SK-N-SH treated with all-trans-retinoic acid at 6 μM for 48 hours (cell line): ENCODE measurements at places on chromosomes 12 and 14.

- ATAC-seq, result no peak
These were observed 10.7 kb downstream of the NR1H4 start for GRCh38 chr12:100484183-100484886.

- ATAC-seq, result no peak
These were observed 22.3 kb downstream of the ZNF268 start for GRCh38 chr12:133203344-133204263.

DNA sequence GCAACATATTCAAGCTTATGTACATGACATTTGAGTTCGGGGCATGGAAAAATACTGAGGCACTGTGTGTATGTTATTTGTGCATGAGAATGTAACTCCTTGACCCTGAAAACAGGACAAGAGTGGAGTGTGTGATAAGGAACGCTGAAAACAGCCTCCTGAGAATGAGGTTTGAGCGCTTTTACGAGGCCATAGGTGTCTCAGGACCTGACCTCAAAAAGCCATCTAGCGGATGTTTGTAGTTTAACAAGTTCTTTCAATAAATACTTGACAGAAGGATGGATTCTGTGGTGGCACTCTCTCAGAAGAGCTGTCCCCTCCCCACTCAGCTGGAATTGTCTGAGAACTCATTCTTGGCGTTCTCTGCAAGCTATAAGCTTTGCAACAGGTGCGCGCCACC, 350.5 kb upstream of the TMTC1 start:
- ATAC-seq, result no peak

- no peak for ATAC-seq
These were observed 49.8 kb downstream of the SMUG1 start for GRCh38 chr12:54139019-54139418.

GRCh38 chr14:49578141-49578540, 8.0 kb downstream of the RPS29 start:
- ATAC-seq, result no peak

- ATAC-seq, result 0 out of 3 replicates have a peak, but pooled peaks have one; percentile 31
These were observed 8.7 kb downstream of the MARK3 start for GRCh38 chr14:103393676-103394626.

GRCh38 chr12:103627189-103627855, 40.2 kb downstream of the STAB2 start:
- no peak for ATAC-seq

GRCh38 chr14:74980731-74981461, 21.8 kb upstream of the EIF2B2 start:
- peak; percentile 13; the same call in 2 of the 3 replicates for ATAC-seq

- peak; percentile 89 for ATAC-seq
These were observed 14.1 kb downstream of the FBXW8 start for GRCh38 chr12:116924558-116925453.

DNA sequence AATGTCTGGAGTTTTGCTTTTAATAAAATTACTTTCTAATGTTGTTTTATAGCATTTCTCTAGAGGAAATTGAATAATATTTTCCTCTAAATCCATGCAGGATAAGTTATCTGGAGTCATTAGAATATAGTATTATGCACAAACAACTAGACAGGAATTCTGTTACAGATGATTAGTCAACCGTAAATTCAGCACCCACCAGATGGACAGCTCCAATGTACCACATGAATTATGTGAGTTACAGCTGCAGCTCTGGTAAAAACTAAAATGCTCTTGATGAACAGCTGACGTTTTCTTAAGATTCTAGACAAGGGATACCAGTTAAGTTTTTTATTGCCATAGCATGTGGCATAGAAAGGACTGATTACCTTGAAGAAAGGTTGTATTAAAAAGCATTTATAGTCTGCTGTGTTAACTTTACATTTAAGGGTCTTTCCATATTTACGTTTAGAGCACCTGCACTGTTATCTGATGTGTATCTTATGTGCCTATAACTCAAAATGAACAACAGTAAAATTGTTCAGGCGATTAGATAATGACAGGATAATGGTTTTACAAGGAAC, 321.4 kb upstream of the LRFN5 start:
- ATAC-seq, result no peak

GRCh38 chr14:98949481-98950135, 322.4 kb downstream of the BCL11B start:
- ATAC-seq, result no peak

GRCh38 chr12:47993491-47993890, 10.8 kb downstream of the COL2A1 start:
- no peak for ATAC-seq

- no peak for ATAC-seq
These were observed 54.6 kb upstream of the DICER1 start for GRCh38 chr14:95211721-95212504.

- no peak for ATAC-seq
These were observed 11.2 kb downstream of the KCNH3 start for GRCh38 chr12:49549735-49550692.

- ATAC-seq, result no peak
These were observed 272.4 kb downstream of the DPF3 start for GRCh38 chr14:72621387-72622065.

DNA sequence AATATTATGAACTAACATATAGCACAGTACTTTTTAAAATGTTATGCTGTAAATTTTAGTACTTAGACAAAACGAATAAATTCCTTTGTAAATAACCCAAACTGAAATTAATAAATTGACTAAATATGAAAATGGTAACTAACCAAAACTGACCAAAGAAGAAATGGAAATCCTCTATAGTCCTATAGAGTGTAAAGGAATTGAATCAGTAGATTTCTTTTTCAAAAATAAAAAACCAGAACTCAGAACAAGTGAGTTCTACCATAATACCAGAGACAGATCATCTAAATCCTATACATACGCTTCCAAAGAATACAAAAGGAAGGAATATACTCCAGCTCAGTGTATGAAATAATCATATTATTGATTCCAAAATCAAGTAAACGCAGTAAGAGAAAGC, 39.8 kb downstream of the TMPRSS12 start:
- ATAC-seq, result no peak

- ATAC-seq, result no peak
These were observed 71.2 kb upstream of the COCH start for GRCh38 chr14:30803185-30803584.

- no peak for ATAC-seq
These were observed 104.3 kb upstream of the TMCC3 start for GRCh38 chr12:94754653-94755052.

DNA sequence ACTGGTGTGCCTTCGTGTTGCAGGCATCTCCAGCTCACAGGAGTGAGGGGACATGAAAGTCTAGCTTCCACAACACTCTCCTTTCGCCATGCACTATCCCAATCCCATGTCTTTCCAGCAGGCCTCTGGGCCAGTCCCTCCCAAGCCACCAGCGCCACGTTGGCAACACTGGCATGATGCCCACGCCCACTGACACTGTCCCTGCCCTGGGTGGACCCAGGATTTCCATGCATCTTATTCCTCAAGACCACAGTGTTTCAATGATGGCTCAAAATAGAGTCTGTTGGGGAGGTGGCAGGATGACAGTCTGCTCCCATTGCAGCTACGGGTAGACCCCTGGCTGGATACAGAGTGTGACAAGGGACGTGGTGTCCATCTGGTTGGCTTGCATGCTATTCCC, 2.3 kb downstream of the SP7 start:
- no peak for ATAC-seq

DNA sequence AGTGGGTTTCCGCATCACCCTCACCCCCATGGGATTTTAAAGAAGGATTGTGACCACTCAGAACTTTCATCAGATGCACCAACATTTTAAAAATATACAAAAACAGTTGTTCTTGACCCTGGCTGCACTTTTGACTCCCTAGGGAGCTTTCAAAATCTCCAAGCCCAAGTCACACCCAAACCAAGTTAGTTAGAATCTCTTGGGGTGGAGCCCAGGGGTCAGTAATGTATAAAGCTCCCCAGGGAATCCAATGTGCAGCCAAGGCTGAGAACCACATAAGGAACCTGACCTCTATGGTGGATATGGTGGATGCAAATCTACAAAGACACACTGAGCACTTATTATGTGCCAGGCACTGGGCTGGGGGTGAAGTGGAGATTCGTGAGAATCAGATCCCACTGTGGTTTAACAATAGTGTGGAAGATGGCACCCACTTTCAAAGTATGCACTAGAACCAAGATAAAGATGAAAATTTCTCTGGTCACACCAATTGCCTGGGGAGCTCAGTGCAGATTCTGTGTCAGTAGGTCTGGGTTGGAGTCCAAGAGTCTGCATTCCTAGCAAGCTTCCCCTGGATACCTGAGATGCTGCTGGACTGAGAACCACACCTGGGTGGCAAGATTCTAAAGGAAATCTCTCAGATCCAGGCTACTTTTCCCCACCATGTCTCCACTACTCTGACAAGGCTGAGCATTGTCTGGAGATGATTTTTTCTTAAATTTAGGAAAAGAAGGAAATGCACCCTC, 18.9 kb upstream of the CMKLR1 start:
- no peak for ATAC-seq

- ATAC-seq, result no peak
These were observed 28.8 kb upstream of the IGF1 start for GRCh38 chr12:102509123-102509626.

DNA sequence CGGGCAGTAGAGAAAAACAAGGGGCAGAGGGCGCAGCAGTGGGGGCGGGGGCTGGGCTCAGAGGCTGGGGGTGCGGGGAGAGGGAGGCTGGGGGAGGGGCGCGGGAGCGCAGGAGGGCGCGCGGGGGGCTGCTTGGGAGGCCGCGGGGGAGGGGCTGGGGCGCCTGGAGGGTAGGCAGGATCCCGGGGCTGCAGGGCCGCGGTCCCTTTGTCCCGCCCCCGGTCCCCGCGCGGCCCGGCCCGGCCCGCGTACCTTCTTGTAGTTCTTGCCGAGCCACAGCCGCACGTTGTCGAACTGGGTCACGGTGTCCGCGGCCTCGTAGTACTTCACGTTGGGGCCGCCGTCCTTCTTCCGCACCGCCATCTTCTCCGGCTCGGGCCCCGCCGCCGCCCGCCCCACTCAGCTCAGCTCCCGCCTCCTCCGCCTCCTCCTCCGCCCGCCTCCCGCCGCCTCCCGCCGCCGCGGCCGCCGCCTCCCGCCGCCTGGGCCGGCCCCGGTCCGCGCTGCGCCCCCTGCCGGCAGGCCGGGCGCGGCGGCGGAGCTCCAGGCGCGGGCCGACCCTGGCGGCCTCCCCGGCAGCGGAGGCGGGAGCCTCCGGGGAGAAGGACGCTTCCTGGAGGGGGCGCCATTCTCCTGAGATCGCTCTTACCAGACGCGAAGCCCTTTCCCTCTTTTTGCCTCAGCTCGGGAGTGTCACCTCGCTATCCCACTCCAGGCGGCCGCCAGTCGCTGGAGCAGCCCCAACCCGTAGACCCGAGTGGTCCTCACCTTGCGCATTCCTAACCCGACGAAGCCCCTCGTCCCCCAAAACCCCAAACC, at the start of gene SMARCC2:
TSS of gene SMARCC2 (minus strand) at position 385 of the 819 bp plus-strand sequence. CDS start at position 363, 22 bp downstream.
- peak; percentile 91 for ATAC-seq

GRCh38 chr12:76697849-76698248, 66.1 kb upstream of the ZDHHC17 start:
- ATAC-seq, result no peak

GRCh38 chr12:54595471-54595870, 7.0 kb upstream of the PPP1R1A start:
- no peak for ATAC-seq

GRCh38 chr14:93537951-93538350, 107.2 kb downstream of the UNC79 start:
- no peak for ATAC-seq

- no peak for ATAC-seq
These were observed 1.9 kb upstream of the BICD1 start for GRCh38 chr12:32104572-32105355.

DNA sequence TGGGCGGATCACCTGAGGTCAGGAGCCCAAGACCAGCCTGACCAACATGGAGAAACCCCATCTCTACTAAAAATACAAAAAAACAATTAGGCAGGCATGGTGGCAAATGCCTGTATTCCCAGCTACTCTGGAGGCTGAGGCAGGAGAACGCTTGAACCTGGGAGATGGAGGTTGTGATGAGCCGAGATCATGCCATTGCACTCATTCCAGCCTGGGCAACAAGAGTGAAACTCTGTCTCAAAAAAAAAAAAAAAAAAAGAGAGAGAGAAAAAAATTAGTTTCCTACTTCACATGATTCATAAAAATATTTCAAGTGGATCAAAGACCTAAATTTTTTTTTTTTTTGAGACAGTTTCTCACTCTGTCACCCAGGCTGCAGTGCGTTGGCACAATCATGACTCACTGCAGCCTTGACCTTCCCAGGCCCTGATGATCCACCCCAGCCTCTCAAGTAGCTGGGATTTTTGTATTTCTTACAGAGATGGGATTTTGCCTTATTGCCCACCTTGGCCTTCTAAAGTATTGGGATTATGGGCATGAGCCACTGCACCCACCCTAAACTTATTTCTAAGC, 24.9 kb downstream of the FCF1 start:
- peak; percentile 68; the same call in 2 of the 3 replicates for ATAC-seq

DNA sequence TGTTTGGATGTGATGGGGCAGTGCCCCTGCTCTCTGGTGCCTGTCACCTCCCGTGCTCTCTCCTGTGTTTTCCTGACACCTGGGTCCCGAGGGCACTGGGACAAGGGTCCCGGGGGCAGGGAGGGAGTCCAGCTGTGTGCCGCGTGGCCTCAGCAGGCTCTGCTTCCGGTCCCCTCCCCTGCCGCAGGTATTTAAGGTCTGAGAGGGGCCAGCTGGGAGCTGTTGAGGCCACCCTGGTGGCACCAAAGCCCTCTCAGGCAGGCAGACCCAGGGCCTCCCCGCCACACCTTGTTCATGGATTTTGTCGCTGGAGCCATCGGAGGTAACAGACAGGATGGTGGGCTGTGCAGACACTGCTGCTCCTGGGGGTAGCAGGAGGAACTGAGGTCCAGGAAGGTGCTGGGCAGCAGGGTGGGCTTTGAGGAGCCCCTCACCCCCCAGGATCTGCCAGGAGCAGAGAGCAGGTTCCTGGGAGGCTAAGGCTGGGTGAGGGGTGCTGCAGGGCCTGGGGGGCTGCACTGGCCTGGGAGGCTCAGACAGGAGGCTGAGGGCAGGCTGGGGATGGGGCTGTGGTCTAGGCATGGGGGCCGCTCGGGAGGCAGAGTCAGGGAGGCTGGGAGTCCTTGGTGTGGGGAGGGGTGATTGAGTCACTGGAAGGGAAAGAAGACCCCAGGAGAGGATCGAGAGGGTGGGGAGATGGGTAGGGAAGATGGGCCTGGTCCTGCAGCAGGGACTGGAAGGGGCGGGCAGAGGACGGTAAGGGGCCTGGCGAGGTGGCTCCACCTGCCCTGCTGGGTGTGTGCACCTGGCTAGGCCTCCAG, at the start of gene SLC25A47:
TSS of gene SLC25A47 (plus strand) at position 219 of the 821 bp plus-strand sequence. CDS start at position 295, 76 bp downstream.
- no peak for ATAC-seq
